ENCODE measurements at places on chromosomes 5 and 9.

- DNase-seq = no peak
Observed at GRCh38 chr9:136786451-136786850, 4.7 kb upstream of the TMEM141 start.

- no peak for DNase-seq
Observed at GRCh38 chr9:90612957-90613356, 29.7 kb downstream of the DIRAS2 start.

DNA sequence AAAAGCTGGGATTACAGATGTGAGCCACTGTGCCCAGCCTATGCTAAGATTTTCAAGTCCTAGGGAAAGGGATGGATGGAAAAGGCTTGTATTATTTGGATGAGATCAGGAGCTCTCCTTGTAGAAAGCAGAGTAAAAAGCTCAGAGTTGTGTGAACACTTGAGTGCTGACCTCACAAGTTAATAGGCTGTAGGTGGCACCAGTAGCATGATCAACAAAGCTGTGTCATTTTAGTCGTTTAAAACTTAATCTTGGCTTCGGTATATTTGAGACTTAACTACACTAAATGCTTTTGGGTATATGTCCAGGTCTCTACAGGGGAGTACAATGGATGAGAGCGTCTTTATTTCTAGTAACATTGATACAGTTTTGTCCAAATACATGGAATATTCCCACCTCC is 264.2 kb downstream of the TMEM38B start:
- no peak for DNase-seq

DNA sequence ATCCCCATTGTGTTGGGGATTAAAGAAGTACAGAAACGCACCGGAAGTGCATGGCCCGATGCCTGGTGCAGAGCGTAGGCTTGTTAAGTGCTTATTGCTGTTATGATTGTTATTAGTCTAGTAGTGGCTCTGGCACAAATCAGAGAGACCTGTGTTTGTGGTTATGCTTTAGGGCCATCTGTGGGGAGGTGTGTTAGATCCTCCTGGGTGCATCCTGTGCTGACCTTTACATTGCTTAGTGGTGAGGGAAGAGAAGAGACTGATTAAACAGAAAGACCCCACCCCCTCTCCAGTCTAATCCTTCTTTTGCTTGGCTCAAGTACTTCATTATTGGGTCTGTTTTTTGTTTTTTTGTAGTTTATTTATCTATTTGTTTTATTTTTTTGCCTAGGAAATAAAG is 112.7 kb upstream of the SPRY4 start:
- DNase-seq = no peak

GRCh38 chr9:69046723-69047122 is 11.2 kb downstream of the FXN start:
- DNase-seq = no peak

DNA sequence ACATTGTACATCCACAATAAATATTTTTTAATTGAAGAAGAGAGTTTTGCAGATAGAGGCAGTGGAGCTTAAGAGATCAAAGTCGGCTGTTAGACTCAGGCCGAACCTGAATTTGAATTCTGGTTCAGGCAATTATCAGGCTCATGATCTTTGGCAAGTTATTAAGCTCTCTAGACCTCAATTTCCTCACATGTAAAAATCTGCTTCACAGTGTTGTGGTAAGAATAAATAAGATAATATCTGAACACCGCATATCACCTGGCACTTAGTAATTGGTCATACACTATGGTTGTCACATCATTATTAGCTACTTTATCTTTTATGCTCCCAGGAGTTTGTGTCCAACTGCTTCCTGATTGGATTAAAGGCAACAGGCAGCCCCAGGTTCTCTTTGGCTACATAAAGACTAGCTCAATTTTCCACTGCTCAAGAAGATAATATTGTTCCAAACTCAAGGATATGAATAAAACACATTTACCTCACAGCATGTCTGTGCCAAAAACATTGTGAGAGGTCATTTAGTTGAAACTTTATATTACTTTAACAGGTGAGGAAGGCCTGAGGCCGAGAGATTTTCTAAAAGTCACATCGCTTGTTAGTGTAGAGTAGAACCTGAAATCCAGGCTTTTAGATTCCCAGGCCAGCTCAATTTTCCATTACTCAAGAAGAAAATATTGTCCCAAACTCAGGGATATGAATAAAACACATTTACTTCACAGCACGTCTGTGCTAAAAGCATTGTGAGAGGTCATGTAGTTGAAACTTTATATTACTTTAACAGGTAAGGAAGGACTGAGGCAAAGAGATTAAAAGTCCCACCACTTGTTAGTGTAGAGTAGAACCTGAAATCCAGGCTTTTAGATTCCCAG is 289.2 kb upstream of the PTGER4 start:
- DNase-seq = no peak

GRCh38 chr9:14238518-14238917 is 75.4 kb downstream of the NFIB start:
- DNase-seq = peak; percentile 43

DNA sequence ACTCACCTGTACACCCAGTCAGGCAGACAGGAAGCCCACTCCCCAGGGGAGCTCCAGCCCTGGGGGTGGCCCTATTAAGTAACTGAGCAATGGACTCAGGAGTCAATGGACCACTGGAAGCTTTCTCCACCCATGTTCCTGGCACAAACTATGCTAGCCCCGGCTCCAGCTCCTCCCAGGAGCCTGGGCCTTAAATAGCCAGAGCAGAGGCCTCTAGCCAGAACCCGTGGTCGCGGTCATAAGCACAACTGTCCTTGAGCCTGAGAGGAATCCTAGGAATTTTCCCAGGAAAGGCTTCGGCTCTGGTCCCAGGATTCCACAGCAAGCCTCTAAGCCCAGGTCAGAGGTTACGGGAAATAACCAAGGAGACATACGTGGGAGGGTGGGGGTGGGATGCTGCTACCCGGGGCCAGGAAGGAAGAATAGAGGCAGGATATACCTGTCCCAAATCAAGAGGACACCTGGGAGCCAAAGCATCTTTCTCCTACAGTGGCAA is 5.5 kb downstream of the SEPTIN8 start:
- DNase-seq = no peak

- DNase-seq = no peak
Observed at GRCh38 chr9:33040792-33041431, 15.8 kb downstream of the DNAJA1 start.

- no peak for DNase-seq
Observed at GRCh38 chr9:9498846-9499245, 1114.0 kb downstream of the PTPRD start.

- DNase-seq = no peak
Observed at GRCh38 chr9:128101690-128102089, 25.8 kb downstream of the PTGES2 start.

- DNase-seq = no peak
Observed at GRCh38 chr5:68465133-68465532, 249.6 kb downstream of the PIK3R1 start.

GRCh38 chr9:119020284-119020683 is 349.0 kb downstream of the BRINP1 start:
- DNase-seq = no peak

- no peak for DNase-seq
Observed at GRCh38 chr5:17330386-17330785, 113.0 kb downstream of the BASP1 start.

- DNase-seq = no peak
Observed at GRCh38 chr9:125141751-125142150, 1.6 kb downstream of the SCAI start.

DNA sequence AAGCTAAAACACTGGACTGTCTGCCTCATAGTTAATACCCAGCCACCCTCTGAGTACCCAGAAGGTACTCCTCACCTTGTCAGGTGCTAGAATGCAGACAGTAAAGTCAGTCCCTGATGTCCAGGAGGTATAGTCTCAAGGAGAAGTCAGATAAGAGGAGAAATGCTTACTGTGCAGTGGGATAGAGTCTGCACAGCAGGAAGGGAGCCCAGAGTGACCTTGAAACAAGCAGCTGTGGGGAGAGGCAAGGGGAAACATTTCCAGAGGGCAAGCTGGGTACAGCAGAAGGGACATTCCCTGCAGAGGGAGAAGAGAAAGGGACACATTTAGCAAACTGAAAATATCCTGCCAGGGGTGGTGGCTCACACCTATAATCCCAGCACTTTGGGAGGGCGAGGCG is 122.7 kb downstream of the GCNT1 start:
- DNase-seq = no peak

- peak; percentile 48 for DNase-seq
Observed at GRCh38 chr5:83475935-83476814, 4.6 kb downstream of the VCAN start.
